GF-D8 (cell line): ENCODE measurements at places on chromosomes 5 and 9.

DNA sequence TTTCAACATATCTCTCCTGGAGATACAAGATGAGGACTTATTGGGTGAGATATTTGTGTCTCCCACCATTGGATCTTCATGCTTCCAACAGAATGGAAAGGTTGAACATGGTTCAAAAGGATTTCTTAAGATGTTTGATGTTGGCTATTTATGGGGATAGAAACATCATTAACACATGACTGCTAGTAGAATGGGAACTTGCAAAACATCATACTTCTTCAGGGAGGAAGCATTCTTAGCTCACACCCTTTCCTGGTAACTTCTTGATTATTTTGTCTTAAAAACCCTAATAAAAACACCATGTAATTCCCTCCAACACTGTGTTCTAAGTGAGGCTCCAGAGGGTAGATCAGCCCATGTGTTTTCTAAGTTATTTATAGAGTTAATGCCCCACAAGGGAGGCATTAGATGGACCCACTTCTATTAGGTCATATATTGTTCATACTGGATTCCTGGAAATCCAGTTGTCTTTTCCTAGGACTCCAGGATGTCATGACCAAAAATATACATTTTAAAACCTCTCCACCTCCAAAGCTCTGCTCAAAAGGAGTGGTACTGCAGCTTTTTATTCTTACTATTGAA, 95.8 kb downstream of the FOXD1 start:
- no peak for DNase-seq

GRCh38 chr9:91660521-91660920, 236.9 kb upstream of the NFIL3 start:
- no peak for DNase-seq

- DNase-seq, result no peak
Observed at GRCh38 chr5:82466986-82467561, 188.9 kb upstream of the RPS23 start.

GRCh38 chr9:120726484-120726883, 12.2 kb upstream of the MEGF9 start:
- DNase-seq, result no peak

DNA sequence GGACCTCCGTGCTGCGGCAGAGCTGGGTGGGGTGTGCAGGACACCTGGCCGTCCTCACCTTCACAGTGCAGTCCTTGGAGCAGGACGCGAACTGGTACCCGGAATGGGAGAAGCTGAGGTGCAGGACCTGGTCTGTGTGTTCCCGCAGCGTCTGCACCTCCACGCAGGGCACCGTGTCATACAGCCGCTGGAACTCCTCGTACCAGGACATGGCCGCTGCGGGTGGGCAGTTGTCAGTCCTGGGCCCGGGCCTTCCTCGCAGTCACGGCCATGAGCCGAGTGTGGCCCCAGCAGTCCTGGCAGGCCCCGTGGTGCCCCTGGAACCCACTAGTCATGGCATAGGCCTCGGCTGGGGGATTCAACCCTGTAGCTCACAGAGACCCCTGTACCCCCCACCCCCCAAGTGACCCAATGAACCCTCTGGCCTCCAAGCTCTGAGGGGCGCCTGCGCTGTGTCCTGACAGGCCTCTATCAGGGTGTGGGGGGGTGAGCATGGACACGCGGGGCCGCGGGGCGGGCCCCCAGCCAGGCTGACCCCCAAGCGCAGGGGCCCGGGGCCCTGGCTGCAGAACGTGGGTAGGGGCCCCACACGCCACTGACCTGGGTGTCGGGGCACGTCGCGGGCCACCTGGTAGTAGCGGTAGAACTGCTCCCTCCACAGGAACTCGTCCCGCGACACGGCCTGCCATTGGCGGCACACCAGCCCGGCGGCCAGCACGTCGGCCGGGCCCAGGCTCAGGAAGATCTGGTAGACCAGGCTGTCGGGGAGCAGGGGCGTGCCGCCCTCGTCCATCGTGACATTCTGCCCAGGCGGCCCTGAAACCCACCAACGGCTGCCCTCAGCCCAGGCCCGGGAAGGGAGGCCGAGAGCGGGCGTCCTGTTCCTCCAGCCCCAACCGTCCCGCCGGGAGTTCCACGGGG, 987 bp downstream of the FBXW5 start:
- no peak for DNase-seq

- DNase-seq, result no peak
Observed at GRCh38 chr5:133825631-133826289, 142.7 kb downstream of the C5orf15 start.

GRCh38 chr9:2621722-2622460, at the start of gene VLDLR:
Gene VLDLR (plus strand): TSS chr9:2621787. CDS start chr9:2622190, 403 bp downstream.
- no peak for DNase-seq
